Activated CD4-positive, alpha-beta T cell treated with anti-CD3 and anti-CD28 coated beads, Interleukin-2, amount 10 ng/mL, durations not matched to agents 7 days and 5 days (primary cell): ENCODE measurements at places on chromosomes 4 and X.

GRCh38 chr4:3253808-3254207 is 4.8 kb downstream of the MSANTD1 start:
- no peak for DNase-seq

- DNase-seq, result peak; percentile 28
These were observed 660 bp upstream of the HSPA4L start for GRCh38 chr4:127781300-127782024.

DNA sequence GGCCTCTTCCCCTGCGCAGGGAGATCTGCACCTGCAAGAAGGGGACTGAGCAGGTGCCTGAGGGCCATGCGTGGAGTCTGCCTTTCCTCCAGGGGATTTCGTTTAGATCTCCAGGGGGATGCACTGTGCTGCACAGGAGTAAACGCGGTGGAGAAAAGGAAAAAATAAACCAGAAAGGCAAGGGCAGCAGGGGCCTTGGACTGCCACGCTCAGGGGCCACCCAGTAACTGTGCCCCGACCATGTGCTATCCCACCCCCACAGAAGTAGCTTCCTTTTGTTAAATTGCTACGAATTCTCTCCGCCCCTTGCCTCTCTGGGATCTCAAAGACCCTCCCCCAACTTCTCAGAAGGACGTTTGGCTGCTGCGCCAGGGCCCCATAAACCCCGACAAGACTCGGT is 17.2 kb upstream of the HMX1 start:
- DNase-seq, result no peak

GRCh38 chrX:18997916-18998315 is 14.0 kb upstream of the PHKA2 start:
- no peak for DNase-seq

GRCh38 chrX:19897091-19897490 is 9.7 kb upstream of the SH3KBP1 start:
- DNase-seq, result no peak

DNA sequence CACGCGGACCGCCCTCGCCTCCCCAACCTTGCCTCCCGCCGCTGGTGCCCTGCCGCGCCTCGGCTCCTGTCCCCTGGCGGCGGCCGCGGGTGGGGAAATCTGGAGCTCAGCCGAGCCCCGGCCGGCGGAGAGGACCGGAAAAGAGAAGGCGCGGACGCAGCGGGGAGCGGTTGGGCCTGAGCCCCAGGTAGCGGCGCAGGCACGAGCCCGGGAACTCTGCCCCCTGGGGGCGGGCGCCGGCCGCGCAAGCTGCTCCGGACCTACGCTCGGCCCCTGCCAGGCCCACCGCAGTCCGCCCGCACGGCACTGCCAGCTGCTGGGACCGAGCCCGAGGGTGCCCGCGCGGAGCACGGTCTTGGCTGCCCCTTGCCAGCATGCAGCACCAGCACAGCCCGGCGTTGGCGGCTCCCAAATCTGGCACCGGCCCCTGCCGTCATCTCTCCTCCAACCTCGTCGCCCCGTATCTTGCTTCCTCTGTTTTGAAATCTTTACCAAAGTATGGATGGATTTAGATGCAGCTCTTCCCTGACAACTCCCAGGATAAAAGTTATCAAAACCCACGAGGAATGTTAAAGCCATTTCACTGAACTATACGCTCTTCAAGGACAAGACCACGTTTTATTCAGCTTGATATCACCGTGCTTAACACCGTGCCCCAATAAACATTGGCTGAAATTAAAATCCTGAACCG is at the start of gene PRSS12:
TSS of gene PRSS12 (minus strand) at position 161 of the 691 bp plus-strand sequence. CDS start 283 bp downstream, outside the sequence.
- peak; percentile 59 for DNase-seq

DNA sequence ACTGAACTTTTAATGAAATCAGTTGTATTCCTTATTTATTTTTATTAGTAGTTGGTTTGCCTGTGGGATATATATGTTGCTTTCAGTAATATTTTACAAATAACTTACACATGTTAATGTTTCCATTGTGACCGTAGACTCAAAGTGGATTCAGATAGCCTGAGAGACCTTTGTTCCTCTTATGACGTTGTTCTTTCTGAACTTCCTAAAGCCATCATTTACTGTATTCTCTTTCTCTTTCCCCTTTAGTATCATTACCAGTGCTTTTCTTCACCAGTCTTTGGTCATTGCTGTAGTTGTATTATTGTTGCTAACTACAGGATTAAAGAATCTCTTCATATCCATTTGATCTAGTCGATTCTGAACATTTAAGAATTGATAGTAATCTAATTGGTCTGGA is 4.3 kb downstream of the STIM2 start:
- DNase-seq, result no peak

DNA sequence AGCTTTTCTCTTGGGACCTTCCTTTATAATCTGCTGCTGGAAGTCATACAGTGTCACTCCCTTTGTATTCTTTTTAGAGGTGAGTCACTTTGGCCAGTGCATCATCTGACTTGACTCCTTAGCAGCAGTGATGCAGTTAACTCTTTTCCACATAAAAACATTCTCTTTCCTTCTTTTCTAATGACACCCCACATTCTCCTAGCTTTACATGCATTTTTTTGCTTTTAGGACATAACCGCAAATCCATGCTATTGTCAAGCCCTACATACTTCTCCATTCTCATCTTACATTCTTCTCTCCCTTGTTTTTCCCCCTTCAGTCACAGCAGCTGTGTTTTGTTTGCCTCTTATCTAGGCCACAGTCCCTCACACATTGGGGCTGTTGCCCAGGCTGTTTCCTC is 55.1 kb downstream of the ZNF330 start:
- no peak for DNase-seq

DNA sequence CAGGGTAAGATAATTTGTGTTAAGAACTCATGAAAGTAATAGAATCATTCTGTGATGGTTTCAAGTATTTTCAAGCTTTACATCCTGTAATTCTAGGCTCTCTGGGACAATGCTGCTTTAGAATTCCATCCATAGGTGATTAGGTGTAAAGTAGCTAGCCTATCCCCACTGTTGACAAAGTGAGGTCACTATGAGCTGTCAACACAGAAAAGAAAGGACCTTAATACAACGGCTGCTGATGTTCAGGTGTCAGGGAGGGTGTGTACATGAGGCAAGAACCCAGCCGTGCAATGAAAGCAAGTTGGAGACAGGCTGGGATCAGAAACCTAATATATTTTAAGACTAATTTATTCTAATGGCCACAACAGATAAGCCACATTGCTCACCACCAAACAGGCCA is 36.8 kb upstream of the SH3RF1 start:
- no peak for DNase-seq

DNA sequence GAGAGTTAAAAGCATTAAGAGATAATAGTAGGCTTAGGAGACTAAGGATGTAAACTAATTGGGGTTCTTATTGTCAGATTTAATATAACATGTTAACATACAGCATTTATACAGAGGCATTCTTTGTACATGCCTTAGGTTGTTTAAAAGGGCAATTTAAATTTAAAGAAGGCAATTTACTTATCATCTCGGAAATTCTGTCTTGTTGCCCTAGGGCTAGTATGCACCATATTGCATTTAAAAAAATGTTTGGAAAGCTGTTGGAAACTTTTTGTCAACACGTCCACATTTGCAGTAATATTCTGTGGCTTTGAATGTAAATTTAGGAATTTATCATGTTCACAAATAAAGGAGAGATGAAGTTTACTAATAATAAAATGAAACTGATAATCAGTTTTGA is 25.5 kb downstream of the GALNT7 start:
- DNase-seq, result no peak

- no peak for DNase-seq
These were observed 284.0 kb upstream of the ZFP42 start for GRCh38 chr4:187711586-187711985.

DNA sequence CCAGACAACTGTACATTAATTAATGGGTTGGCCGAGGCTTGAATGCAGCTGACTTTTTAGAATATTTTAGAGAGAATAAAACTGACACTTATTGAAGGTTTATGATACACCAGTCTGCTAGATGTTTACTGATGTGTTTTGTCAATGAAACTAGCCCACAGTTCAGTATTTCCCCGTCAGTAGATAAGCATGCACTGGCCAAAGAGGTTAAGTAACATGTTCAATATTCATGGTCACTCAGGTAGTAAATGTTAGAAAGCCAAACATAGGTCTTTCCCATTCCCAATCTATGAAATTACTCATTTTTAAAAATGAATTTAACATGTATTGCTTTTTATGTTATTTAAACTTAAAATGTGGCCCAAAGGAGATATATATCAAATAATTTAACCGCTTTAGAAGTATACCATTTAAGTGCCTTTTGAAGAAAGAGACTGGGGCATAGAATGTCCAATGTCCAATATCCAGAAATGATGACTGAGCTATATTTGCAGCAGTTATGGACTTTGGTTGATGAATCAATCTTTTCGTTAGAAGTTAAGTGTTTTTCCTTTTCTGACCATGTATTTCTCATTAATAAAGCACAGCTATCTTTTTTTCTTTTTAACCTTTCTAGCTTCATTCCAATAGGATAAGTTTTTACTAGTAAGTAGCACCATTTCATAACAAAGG is 156.1 kb downstream of the RAPGEF2 start:
- DNase-seq, result no peak

DNA sequence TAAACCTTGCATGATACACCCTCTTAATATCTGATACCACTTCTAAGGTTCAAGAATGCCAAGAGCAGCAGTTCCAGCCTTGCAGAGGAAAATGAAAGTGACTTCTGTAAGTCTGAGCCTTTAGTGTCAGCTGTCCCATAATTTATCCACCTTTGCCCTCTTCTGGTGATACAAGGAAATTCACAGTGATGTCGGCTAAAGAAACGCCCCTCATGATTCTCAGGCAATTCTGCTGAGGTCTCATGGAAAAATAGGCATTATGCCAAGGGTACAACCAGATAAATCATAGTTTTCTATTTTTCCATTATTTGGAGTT is 172.2 kb upstream of the CXCL13 start:
- DNase-seq, result peak; percentile 52

- no peak for DNase-seq
These were observed 74.9 kb downstream of the PRRG1 start for GRCh38 chrX:37424000-37424429.

- no peak for DNase-seq
These were observed 42.9 kb downstream of the ALPK1 start for GRCh38 chr4:112340023-112340422.

DNA sequence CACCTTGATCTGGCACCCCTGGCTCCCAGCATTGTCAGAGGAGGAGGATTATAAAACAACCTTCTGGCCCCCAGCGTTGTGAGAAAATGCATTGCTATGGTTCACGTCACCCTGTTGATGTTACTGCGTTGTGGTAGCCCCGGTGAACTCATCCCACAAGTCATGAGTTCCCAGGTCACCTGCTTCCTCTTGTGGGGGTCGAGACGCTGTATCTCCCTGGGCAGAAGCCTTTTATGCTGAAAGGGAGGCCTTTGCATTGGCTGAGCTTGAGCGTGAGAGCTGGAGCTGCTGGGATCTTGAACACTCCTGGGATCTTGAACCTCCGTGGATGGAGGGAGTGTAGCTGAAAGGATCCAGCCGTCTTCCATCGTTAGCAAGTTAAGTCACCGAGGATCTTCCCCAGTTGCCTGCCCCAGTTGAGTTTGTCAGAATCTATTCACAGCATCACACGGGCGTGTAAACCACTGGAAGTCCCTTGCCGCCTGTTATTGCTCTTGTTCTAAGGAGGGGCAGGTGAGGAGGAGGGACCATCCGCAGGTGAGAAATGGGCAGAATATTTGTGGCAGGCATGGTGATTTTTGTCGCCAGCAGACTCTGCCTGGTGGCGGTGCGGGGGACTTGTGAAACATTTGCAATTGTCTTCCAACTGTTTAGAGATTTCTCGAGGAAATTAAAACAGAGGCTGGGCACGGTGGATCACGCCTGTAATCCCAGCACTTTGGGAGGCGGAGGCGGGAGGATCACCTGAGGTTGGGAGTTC is 299.9 kb downstream of the ASMT start:
- DNase-seq, result no peak
